ENCODE measurements at places on chromosomes 5 and 9.

GRCh38 chr9:102360846-102361245, 622.4 kb upstream of the GRIN3A start:
- no peak for DNase-seq

GRCh38 chr9:34552606-34552981, 29.8 kb upstream of the ENHO start:
- DNase-seq, result no peak

DNA sequence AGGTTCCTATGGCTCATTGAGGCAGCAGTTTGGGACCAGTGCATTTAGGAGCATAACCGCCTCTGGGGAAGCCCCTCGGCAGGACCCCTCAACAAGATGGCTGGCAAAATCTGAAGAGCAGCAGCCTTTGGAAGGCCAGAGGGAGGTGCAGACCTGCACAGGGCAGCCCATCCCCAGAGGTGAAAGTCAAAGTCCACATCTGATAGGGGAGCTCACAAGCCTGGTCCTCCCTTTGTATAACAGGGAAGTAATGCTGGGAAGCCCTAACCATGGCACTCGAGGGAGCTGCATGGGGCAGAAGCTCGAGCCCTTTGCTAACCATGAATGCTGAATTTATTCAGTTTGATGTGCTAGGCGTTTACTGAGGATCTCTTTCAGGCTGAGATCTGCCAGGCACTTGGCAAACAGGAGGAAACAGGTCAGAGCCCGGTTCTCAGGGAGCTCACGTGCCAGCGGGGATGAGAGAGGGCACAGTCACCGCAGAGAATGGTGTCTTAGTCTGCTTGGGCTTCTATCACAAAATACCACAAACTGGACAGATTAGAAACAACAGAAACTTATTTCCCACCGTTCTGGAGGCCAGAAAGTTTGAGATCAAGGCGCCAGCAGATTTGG, 114.1 kb downstream of the GABBR2 start:
- DNase-seq, result no peak

- no peak for DNase-seq
Measured at GRCh38 chr5:39471836-39472508, 47.2 kb upstream of the DAB2 start.

GRCh38 chr5:34685485-34686165, 29.5 kb downstream of the RAI14 start:
- no peak for DNase-seq

- DNase-seq, result no peak
Measured at GRCh38 chr5:180021900-180022299, 49.7 kb downstream of the RNF130 start.

GRCh38 chr5:54415147-54415546, 40.4 kb upstream of the HSPB3 start:
- no peak for DNase-seq

DNA sequence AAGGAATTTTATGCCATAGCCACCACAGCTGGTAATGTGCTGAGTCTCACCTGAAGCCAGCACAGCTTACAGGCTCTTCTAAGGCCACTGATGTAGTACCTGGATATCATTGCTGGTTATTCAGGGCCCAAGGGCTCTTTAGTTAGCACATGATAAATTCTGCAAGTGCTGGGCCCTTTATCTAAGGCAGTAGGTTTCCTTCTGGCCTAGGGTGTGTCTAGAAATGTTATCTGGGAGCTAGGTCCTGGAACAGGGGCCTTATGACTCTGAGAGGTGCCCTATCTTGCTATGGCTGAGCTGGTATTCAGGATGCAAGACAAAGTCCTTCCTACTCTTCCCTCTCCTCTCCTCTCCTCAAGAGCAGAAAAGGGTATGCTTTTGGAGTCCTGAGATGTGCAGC, 1424.5 kb upstream of the NUDT12 start:
- DNase-seq, result no peak

DNA sequence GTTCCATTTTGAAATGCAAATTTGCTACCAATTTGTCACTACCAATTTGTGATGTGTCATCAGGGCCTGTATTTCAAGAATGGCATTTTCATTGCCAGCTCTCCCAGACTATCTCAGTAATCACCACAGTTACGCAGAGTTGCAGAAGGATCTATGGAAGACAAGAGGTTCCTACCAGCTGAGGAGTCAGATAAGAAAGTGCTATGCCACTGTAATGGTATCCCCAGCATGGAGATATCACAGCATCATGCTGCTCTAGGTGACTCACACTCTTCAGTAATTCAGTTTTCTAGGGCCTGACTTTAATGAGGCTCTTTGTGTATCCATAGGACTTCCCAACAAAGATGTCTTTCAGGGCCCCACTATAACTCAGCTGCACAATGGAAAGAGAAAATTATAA, 490.3 kb downstream of the ARHGEF28 start:
- no peak for DNase-seq
